M059J (cell line): ENCODE measurements at places on chromosomes 7 and 10.

- DNase-seq: no peak
These were observed 2.5 kb downstream of the LRCH4 start for GRCh38 chr7:100583132-100584053.

GRCh38 chr7:26627891-26628341, 236.5 kb downstream of the SKAP2 start:
- DNase-seq: no peak

DNA sequence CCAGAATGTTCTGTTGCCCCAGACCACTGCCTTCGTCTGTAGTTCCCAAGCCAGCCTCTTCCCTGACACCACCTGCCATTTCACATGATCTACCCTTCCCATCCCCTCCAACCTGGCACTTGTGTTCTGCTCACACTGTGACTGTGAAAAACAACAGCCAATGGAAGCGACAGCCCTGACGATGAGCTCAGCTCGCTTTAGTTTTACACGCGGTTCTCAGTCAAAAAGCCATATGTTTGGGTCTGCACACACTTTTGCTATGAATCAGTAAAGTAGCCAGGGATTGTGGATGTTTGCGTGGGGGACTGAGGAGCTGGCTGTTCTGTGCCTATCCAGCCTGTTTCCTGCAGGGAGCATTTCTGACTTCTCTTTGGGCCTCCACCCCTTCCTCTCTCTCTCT, 282.7 kb downstream of the WDR11 start:
- DNase-seq: no peak

DNA sequence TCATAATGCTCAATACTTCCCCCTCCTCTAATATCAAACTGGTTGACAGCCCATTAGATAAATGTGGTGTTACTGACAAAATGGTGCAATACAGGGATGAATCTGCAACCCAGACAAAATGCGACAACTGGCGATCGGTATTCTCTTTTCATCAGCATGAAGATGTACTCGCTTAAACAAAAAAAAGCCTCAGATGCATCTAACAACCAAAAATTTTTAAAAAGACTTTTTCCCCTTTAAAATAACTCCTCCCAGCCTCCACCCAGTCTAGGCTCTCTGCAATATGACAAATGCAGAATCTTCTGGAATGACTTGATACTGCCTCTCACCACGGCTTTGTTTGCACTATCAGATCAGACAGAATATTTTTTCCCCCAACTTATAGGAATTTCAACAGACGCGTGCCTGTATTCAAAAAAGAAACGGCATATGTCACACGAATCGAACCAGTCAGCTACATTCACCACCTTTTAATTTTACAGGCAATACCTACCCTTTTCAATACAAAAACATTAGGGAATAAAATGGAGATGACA, 1.2 kb downstream of the YWHAG start:
- DNase-seq: no peak

DNA sequence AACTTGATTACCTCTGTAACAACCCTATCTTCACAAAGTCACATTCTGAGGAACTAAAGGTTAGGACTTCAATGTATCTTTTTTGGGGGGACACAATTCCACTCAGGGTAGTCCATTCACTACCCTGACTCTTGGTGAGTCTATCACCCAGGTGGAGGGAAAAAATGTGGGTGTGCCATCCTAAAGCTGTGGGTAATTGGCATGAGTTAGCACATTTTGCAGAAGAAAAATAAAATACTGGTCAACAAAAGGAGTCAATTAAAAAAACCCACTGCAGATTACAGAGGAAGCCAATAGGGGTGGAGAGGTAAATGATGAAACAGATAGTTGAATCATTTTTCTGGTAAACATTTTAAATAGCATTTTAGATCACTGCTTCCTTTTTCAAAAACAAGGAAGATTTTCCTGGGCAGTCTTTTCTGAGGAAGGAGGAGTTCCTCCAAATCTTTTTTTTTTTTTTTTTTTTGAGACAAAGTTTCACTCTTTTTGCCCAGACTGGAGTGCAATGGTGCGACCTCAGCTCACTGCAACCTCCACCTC, 5.1 kb upstream of the BLVRA start:
- no peak for DNase-seq

- DNase-seq: no peak
These were observed 610.6 kb upstream of the NRP1 start for GRCh38 chr10:33945051-33945450.

GRCh38 chr10:43647576-43647975, 1.1 kb downstream of the ZNF32 start:
- no peak for DNase-seq

GRCh38 chr7:26343320-26343832, 51.7 kb downstream of the SNX10 start:
- DNase-seq: no peak

- no peak for DNase-seq
These were observed 15.2 kb downstream of the ANLN start for GRCh38 chr7:36404639-36405408.

DNA sequence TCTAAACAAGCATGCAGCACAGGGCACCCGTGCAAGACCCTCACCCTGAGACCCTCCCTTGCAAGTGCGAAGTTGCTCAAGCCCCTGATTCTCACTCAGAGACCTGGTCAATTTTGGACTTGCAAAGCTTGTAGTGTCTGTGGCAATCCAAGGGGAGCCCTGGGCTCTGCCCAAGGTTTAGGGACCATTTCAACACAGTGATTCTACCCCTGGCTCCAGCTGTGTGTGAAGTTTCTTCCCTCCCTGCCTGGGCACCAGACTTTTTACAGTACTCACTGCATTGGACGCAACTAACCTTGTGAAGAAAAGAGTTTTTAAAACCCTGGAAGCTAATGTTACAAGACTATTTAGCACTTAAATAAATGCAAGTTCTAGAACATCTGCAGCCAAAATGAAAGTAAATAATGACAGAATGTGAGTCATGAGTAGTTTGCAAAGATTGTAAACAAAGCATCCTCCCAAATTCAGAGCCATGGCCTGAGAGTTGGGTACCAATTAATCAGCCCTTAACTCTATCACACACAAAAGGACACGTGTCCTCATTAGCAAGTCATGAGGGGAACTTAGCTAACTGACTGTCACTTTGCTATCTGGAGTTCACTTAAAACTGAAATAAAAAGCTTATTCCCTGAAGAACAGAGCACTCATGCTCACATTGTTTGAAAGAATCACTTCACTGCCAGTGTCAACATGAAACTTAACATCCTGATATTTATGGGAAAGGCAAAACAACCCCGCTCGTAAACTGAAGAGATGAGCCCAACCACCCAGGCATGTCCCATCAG, 48.1 kb downstream of the RGS10 start:
- DNase-seq: peak; percentile 43

GRCh38 chr7:143043391-143043790, 8.8 kb upstream of the OR6V1 start:
- DNase-seq: no peak

GRCh38 chr10:71812016-71812912, 38.8 kb downstream of the PSAP start:
- peak; percentile 35 for DNase-seq

- DNase-seq: no peak
These were observed 328.6 kb upstream of the HGF start for GRCh38 chr7:82098414-82098813.

DNA sequence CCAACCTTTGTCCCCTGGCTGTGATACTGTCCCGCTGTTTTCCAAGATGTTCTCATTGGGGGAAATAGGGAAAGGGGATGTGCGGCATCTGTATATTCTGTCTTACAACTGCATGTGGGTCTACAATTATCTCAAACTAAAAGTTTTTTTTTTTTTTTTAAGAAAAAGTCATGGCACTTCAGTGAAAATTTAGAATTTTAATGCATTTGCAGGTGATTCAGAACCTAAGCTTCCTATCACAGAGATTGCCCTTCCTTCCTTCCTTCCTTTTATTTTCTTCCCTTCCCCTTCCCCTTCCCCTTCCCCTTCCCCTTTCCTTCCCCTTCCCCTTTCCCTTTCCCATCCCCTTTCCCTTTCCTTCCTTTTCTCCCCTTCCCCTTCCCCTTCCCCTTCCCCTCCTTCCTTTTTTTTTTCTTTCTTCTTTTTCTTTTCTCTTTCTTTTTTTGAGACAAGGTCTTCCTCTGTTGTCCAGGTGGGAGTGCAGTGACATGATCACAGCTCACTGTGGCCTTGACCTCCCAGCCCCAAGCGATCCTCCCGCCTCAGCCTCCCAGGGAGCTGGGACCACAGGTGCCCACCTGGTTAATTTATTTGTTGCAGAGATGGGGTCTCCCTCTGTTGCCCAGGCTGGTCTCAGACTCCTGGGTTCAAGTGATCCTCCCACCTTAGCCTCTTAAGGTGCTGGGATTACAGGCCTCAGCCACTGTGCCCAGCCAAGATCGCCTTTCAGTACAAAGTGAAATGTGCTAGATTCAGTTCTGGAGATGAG, 32.0 kb downstream of the JAKMIP3 start:
- DNase-seq: no peak

GRCh38 chr7:48424731-48425130, 253.5 kb downstream of the ABCA13 start:
- peak; percentile 20 for DNase-seq

DNA sequence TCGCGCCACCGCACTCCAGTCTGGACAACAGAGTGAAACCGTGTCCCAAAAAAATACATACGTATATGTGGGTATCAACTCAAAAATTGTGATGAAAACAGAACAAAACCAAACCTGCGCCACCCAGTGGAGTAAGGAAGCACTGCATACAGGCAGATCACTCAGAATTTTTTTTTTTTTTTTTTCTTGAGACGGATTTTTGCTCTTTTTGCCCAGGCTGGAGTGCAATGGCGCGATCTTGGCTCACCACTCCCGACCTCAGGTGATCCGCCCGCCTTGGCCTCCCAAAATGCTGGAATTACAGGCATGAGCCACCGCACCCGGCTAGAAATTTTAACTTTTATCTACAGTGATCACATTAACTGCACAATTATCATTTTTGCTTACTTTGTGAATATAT, 9.1 kb upstream of the TMEM236 start:
- peak; percentile 32 for DNase-seq

DNA sequence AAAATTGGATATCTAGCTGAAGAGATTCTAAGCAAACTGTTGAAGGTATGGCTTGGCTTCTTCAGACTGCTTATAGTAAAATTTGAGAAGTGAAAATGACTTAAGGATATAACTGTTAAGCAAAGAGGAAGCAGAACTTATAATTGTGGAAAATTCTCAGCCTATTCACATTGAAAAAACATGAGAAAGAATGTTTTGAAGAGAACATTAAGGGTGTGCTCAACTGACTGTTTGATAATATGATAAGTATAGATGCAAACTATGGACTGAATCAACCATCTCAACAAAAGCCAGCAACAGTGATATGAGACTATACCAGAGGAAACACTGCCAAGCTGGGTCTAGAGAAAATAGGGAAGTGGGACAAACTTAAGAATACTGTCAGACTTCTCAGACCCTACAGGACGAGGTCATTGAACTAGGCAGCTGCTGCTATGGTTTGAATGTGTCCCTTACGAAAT, 133.1 kb upstream of the PPP1R3A start:
- no peak for DNase-seq

DNA sequence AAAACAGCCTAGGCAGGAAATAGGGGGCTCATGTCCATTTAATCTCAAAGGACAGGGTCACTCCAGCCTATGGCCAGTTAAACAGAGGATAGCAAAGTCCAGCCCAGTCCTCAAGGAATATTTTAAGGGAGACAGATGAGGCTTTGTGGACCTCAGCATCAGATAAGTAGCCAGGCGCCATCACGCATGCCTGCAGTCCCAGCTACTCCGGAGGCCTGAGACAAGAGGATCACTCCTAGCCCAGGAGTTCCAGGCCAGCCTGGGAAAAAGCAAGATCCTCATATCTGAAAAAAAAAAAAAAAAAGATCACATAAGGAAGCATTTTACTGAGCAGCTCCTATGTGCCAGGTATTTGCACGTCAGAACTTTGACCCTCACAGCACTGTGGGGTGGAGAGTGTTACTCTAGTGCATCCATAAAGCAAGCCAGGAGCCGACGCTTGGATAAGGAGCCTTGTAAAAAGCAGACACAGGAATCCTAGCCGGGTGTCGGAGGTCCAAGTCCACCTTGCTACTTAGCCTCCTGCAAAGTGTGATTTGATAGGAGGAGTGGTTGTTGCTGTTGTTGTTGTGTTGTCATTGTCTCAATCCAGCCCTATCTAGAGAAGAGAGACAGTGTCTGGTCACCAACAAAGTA, 61.8 kb upstream of the DOCK1 start:
- no peak for DNase-seq

- DNase-seq: peak; percentile 48
These were observed 514 bp downstream of the RNF216 start for GRCh38 chr7:5780801-5781496.

GRCh38 chr7:23523486-23524075, 8.2 kb downstream of the TRA2A start:
- DNase-seq: no peak

- no peak for DNase-seq
These were observed 178.1 kb downstream of the CALN1 start for GRCh38 chr7:72234086-72234485.

DNA sequence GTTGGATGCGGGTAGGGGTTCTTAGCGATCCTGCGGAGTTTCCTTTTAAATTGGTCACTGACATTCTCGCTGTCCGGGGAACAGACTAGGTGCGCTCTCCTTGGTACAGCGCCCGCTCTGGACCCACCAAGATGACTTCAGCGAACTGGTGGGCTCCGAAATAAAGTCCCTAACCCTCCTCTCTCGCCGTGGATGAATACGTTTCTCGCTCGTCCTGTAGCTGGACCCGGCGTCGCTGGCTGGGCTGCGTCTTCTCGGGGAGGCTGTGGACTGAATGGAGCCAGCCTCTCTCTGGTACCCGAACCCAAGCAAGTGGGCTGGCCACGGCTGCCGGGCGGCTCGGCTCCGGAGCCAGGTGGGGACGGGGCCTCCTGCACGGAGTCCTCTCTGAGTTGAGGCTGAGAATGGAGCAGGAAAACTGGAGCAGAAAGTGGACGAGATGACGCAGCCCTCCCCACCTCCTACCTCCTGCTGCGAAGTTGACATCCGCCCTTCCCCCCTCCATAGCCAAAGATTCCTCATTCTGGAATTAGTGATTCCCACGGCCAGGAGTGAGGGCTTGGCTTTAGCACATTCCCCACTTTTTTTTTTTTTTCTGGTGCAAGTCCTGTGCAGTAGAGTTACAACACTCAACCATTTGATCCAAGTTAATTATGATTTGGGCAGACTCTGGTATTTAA, 1.5 kb downstream of the UNC5B start:
- DNase-seq: peak; percentile 41

DNA sequence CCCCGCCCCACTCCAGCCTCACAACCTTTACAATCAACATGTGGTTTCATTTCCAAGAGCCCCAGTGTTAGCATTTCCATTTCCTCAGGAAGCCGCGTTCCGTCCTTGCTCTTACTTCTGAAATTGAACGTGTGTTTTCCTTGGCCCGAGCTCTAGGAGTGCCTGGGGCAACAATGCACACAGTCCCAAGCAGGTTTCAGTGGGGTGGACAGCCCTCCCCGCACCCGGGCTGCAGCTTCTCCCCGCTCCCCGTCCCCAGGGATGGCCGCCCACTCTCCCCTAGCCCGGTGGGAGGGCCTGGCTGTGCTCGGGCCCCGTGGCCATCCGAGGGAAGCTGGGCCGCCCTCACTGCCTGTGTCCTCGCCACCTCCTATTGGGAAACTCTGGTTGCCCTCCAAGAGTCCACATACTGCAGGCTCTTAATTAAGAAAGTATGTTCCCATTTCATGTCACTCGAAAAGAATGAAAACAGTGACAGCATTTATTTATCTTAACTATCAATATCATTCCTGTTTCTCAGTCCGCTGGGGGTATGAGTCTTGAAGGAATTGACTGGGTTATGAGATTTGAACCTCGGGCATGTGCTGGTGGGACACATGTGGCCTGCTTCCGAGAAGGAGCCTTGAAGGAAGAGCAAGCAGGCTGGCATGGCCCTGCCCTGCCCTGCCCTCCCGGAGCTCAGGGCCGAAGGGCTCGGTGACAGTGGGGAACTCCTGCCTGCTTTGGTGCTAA, 163.8 kb downstream of the GRK5 start:
- DNase-seq: peak; percentile 82

GRCh38 chr10:34627331-34627730, 187.8 kb downstream of the PARD3 start:
- no peak for DNase-seq
